ENCODE measurements at places on chromosomes 5 and 9. TPM values are rescaled to one million over a fixed set of nuclear protein-coding genes. Genes with fewer than 3 reads are reported as not detected.
A peak's percentile ranks its signal among the peaks of the same experiment; 100 is the strongest.

RMRP gene
- total RNA-seq = 50,424 TPM

P4HA2 gene
- 44.1 TPM for total RNA-seq

WDR38 gene
- total RNA-seq = 7.9 TPM

IL4 gene
- not detected for total RNA-seq

SV2C gene
- 66.7 TPM for total RNA-seq

- H3K27me3 ChIP-seq = no peaks in the 10 kb centered on the region
- H3K36me3 ChIP-seq = no peaks in the 10 kb centered on the region
Measured at GRCh38 chr5:111165058-111165457, 59.1 kb upstream of the CAMK4 start.

DNA sequence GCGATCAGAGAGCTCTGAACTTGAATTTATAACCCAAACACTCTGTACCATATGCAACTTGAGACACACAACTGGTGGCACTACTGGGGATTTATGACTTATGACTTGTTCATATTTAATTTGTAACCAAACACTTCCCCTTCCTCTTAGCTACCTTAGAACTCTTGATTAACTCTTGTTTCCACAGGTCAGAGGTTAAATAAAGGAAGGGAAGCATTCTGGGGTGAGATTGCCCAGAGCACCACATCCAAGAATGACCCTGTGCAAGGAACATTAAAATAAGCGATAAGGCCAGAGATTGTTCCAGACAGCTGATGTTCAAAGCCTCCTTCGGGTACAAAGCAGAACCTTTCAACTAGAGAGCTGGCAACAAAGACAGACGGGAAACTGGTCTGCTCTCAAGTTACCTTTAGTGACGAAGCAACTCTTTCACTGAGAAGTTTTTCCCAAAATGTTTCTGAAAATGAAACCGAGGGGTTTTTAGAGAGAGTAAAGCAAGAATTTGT, 242.6 kb downstream of the DENND1A start:
- no peaks in the 10 kb centered on the region for H3K36me3 ChIP-seq
- H3K4me1 ChIP-seq = no peaks in the 10 kb centered on the region
- H3K4me3 ChIP-seq = no peak overlapping the region
- no peak overlapping the region for H3K27ac ChIP-seq

GRCh38 chr9:3760031-3760430, 234.2 kb upstream of the RFX3 start:
- DNase-seq = peak; percentile 11
- no peak overlapping the region for H3K4me3 ChIP-seq
- no peaks in the 10 kb centered on the region for H3K4me1 ChIP-seq
- no peak overlapping the region for H3K27ac ChIP-seq

DNA sequence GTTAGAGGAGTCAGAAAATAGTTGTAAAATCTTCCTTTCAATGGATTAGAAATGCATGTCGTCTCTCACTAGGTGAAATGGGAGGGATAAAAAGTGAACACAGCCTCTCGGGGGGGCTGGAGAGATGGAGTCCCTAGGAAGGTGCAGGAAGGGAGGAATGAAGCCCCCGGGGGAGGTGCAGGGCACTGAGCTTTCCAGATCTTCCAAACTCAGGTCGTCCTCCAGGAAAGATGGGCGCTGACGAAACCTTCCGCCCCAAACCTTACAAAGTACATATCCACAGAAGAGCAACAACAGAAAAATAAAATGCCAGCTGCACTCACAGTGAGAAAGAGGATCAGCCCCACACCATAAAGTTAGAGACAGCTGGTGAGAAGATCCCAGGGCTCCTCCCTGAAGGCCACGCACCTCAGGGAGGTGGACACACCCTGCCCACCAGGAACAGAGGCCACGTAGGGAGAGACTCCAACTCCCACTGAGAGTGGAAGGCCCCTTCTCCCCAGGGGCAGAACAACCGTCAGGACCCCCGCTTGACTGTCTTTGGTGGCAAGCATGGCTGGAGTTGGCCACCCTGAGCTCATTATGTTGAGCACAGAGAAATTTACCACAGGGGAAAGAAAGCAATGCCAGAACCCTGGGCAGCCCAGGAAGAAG, 174.3 kb downstream of the AUH start:
- H3K36me3 ChIP-seq = no peaks in the 10 kb centered on the region
- H3K4me1 ChIP-seq = peaks cover under 1% of the 10 kb centered on the region
- H3K4me3 ChIP-seq = no peak overlapping the region

- H3K4me3 ChIP-seq = peak within 1 kb of the TSS; percentile 67
- no peak for DNase-seq
- peak within 1 kb of the TSS; percentile 57 for H3K27ac ChIP-seq
- peaks cover 25% of the 10 kb centered on the region for H3K27me3 ChIP-seq
- H3K4me1 ChIP-seq = peaks cover 27% of the 10 kb centered on the region
Measured at GRCh38 chr5:84384604-84385575, at the start of gene EDIL3. Gene EDIL3, minus strand, starts transcription at chr5:84384880. Its CDS starts 506 bp downstream, at chr5:84384374.

DNA sequence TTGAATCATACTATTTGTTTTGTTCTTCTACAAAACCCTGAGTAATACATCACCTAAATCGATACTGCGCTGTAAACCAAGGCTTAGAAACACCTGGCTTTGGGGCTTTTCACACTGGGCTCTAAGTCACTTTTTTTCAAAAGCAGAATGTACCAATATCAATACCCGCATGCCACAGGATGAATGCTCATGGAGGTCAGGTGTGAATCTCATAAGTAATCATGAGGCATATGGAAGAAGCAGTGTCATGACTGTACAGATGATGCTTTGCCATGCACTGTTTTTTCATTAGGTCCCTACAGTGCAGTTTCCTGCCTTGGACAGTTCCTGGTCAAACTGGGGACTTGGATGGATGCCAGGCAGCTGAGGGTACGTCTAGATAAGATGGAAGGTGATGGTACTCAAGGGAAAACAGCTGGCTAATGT, 49.0 kb upstream of the ATG10 start:
- H3K36me3 ChIP-seq = no peaks in the 10 kb centered on the region
- no peak overlapping the region for H3K4me3 ChIP-seq
- no peak for DNase-seq
- peaks cover 3% of the 10 kb centered on the region for H3K4me1 ChIP-seq
- H3K27me3 ChIP-seq = peaks cover 3% of the 10 kb centered on the region
- H3K27ac ChIP-seq = no peak overlapping the region

- H3K4me3 ChIP-seq = no peak overlapping the region
- no peaks in the 10 kb centered on the region for H3K4me1 ChIP-seq
- H3K36me3 ChIP-seq = no peaks in the 10 kb centered on the region
Measured at GRCh38 chr5:38013107-38013506, 173.3 kb upstream of the GDNF start.
